Activated CD4-positive, alpha-beta T cell treated with anti-CD3 and anti-CD28 coated beads, Interleukin-2, amount 50 U/mL, for 4 hours (primary cell): ENCODE measurements at places on chromosomes 12 and 14.

GRCh38 chr14:65937079-65937959 lies 524.8 kb downstream of the FUT8 start:
- no peak for DNase-seq

GRCh38 chr14:36171607-36172006 lies 4.9 kb downstream of the PTCSC3 start:
- no peak for DNase-seq

GRCh38 chr14:102469261-102469660 lies 40.3 kb downstream of the ANKRD9 start:
- no peak for DNase-seq

DNA sequence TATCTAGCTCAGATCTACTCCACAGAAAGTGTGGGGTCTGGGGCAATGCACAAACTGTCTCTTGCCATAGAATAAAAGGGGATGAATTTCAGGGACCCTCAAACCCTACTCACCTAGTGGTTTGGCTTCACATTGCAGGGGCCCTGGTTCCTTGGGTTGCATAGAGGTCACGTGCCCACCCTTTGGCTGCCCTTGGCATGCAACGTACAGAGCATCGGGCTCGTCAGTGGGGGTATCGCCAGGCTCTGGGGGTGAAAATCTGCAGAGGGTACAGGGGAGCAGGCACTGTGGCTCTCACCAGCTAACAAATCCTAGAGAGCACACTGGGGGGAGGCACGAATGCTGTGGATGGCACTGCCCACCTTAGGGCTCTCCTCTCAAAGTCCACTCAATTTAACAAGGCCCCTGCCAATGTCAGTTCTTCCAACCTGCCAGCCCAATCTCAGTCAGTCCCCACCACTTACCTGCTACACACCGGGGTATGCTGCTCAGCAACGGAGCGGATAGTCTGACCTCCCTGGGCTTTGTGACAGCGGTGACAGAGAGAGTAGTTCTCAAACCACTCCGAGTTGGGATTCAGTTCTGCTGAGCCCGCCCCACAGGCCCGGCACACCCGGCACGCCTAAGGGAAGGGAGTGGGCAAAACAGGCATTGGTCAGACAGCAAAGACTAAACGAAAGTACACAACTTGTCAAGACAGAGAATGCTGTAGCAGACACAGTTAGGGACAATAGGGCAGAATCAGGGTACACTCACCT lies 8.0 kb downstream of the KMT2D start:
- DNase-seq, result no peak

DNA sequence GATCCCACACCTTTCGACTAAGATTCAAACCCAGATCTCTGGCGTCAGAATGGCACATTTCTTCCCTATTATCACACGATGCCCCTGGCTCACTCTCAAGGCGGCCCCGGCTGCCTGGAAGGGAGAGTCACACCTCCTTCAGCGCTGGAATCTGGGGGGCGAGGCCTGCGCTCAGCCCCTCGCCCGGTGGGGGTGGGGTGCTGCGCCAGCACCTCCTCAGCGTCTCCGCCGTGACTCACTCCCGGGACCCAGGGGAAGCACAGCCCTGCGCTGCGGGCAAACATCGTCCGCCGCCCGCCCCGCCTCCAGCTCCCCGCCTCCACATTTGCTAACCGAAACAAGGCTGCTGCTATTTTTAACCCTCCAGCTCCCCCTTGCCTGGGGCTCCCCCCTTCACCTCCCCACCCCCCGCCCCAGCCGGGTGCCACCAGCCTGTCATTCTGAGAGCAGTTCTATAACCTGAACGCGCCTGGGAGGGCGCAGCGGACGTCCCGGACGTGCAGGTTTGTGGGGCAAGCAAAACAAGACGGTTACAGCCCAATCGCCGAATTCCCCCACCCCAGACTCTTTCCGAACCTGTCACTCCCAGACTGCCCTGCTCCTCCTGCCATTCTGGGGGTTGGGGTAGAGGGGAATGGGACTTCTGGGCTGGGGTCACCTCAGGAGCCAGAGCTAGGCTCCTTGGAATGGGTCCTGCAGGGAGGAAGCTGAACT lies 6.7 kb downstream of the HDAC7 start:
- peak; percentile 94 for DNase-seq

- no peak for DNase-seq
Measured at GRCh38 chr14:29390081-29390832, 537.4 kb downstream of the PRKD1 start.

DNA sequence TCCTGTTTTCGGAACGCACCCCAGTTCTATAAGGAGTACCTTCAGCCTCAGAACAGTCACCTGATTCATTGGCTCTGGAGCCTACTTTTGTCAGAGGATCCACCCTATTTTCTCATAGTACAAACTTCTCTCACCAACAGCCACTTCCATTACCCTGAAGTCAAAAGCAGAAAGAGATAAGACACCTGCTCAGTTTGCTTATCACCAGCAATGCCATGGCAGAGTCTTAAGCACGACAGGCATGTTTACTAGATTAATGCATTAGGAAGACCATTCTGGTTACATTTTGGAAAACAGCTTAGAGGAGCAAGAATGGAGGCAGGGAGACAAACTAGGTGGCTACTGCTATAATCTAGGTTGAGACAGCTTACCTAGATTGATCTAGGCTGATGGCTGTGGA lies 67.7 kb downstream of the GXYLT1 start:
- no peak for DNase-seq

GRCh38 chr14:56664811-56665421 lies 85.3 kb downstream of the TMEM260 start:
- no peak for DNase-seq

- DNase-seq, result no peak
Measured at GRCh38 chr12:110249716-110250225, 31.3 kb upstream of the ATP2A2 start.

DNA sequence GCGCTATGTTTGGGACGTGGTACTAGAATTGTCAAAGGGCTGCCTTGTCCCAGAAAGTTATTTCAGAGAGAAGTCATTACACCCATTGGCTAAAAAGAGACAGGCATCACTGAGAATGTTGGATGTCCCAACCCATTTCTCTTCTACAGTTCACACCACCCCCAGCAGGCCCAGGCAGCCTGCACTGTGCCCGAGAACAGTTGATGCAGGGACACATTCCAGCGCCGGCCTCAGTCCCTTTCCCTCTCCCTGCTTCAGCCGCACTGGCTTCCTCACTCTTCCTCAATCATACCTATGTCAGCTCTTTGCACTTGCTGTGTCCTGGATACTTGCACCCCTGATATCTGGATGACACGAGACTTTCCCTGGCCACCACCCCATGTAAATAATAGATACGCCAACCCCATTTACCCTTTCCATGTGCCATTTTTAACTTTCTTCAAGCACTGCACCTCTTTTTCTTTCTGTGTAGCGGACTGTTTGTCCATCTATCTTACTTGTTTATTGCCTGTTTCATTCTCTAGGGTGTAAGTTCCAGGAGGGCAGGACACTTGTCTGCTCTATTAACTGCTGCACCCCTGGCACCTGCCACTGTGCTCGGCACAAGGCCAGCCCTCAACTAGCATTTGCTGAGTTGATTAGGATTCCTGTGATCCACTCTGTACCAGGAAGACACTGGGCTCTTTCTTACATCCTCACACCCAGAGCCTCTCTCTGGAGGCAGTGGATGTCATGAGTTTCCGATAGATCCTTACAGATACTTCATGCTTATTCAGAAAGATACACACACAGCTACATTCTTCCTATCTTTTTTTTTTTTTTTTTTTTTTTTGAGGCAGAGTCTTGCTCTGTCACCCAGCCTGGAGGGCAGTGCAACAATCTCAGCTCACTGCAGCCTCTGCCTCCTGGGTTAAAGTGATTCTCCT lies 76.6 kb upstream of the CEP83 start:
- DNase-seq, result no peak

DNA sequence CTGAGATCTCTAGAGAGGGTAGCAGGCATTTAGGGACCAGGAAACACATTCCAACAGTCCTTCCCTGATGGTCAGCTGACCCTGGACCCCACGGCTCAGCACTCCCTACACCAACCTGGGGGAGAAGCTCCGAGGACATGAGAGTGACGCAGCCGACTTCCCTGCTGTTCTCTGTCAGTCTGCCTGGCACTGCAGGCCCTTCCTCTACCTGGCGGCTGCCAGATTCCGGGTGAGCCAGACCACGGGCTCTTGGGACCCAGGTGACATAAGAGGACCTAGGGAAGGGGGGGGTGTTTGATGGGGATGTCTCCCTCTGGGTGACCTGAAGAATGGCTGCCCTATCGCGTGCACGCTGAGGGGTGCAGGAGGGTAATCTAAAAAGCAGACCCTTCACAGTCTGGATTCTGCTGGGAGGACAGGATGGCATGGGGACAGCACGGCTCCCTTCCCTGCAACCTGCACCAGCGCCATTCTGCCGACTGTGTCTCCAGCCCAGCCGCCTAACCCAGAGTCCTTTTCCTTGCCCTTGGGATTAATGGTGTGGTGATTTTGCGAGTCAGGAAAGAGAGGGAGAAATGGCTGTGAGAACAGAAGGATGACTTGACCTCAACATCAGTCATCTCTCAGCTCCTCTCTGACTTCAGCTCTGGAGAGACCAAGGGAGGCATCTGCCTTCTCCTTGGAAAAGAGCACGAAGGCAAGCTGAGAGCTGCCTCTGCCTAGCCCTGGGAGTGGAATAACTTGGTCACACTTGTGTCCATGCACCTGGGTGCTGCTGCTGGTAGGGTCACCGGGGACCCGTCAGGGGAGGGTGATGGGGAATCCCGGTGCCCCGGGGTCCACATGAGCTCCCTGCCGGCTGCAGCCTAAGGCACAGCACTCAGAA lies 158.5 kb downstream of the CALM1 start:
- no peak for DNase-seq

GRCh38 chr12:55707841-55708694 lies at the start of gene ITGA7:
ITGA7 (minus strand) TSS chr12:55707904; CDS start chr12:55707682, 222 bp downstream.
- DNase-seq, result peak; percentile 47

GRCh38 chr14:101498526-101498860 lies 62.8 kb upstream of the DIO3 start:
- DNase-seq, result no peak

DNA sequence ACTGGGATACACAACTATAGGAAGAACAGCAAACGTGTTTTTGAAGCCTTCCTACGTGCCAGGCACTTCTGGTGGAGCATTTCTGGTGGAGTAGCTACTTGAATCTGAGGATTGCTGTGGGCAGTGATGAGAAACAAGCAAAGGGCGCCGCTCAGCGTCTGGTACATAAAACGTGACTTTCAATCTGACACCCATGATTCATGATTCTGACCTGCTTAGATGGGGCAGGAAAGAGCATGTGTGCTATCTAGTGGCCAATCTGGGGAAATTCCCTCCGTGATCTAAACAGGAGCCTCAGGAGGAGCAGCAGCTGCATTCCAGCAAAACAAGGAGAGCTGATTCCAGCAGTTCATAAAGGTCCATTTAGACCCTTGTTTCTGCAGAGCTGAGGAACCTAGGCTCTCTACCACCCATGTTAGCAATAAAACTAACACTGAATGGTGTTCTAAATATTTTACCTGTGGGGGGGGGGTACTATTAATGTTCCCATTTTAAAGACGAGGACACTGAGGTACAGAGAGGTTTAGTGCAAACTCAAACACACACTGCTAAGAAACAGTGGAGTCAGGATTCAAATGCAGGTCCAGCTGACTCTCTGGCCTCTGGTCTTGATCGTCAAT lies 37.8 kb downstream of the PAH start:
- DNase-seq, result no peak

GRCh38 chr12:58850826-58851225 lies 69.5 kb downstream of the LRIG3 start:
- DNase-seq, result no peak

DNA sequence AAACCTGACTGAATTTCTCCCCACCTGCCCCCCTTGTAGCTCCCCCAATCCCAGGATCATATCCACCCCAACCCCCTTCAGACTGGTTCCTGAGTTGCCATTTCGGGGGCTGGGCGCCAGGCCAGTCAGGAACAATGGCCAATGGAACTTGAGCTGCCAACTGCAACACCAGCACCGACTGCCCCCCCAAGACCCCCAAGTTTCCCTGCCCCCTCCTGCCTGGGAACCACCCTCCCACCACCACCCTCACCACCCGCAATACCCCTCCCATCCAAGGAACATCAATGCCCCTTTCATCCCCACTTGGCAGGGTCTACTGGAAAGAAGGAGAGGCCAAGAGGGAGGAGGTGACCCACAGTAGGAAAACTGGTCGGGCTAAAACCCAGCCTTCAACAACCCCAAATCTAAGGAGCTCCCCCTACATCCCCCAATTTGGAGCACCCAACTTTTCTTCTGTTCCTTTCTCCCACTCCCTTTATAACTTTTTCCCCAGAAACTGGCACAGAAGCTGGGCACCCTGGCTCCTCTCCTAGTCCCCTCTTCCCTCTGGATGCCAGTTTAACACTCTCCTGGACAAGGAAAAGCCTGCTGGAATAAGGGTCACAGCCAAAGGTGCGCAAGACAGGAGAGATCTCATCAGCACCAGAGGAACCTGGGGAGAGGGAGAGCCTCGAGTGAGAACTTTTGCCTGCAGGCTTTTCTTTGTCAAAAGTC lies 1.6 kb upstream of the NDRG2 start:
- no peak for DNase-seq

DNA sequence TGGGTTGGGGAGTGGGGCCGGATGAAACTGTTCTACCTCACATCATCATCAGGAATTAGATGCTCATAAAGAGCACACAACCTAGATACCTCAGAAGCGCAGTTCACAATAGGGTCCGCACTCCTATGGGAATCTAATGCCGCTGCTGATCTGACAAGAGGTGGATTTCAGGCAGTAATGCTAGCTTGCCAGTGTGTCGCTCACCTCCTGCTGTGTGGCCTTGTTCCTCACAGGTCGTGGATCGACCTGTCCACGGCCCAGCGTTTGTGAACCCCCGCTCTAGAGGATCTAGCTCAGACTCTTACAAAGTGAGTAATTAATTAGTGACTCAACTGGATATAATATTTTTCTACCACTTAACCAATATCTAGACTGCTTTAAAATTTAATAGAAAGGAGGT lies 5.8 kb downstream of the PPP1R12A start:
- no peak for DNase-seq

- DNase-seq, result no peak
Measured at GRCh38 chr12:29792132-29792531, 8.4 kb upstream of the TMTC1 start.

DNA sequence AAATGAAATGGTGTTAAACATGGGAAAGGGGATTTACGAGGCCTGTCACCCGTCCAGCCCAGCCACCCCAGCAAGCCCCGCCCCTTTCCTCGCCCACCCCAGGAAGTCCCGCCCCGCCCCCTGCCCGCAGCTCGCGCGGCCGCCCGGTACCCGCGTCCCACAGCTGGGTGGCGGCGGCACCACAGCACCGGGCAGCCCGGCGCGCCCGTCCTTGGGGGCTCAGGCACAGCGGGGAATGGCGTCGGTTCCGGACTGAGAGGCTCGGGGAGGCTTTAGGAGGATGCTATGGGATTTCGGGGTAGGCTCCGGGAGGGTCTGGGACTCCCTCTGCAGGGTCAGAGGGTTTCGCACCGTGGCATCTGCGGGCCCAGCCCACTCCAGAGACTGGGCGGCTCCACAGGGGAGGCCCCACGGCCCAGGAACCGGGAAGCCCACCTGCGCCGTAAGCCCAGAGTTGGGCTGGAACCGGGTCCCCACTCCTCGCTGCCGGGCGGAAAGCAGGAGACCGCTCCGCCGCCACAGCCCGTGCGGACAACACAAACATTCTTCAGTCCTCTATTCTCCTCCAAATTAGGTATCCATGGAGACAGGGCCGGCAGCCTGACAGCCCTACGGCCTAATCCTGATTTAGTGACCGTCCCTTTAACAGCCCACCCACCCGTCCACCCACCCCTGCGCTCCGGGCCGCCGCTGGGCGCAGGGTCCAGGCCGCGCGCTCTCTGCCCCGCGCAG lies 1.4 kb downstream of the FIGNL2 start:
- DNase-seq, result peak; percentile 29
